ENCODE measurements at places on chromosomes 3 and 15.

DNA sequence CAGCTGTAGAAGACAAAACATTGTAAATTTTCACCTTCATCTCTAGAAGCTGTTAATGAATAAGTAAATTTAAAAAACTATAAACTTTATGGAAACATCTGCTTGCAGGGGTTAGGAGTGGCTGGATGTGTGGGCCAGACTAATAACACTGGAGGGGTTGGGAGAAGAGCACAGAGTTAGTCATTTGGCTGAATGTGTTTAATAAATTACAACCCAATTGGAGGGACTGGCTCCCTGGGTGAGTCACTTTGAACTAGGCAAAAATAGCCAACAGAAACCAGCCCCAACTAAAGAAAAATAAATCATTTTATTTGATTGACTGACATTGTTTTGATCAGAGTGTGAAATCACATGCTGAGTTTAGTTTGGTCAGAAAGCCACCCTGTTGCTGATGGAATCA is 21.8 kb downstream of the DGKG start:
- no peak for DNase-seq

- DNase-seq: no peak
Observed at GRCh38 chr3:120143676-120144075, 49.4 kb upstream of the GSK3B start.

DNA sequence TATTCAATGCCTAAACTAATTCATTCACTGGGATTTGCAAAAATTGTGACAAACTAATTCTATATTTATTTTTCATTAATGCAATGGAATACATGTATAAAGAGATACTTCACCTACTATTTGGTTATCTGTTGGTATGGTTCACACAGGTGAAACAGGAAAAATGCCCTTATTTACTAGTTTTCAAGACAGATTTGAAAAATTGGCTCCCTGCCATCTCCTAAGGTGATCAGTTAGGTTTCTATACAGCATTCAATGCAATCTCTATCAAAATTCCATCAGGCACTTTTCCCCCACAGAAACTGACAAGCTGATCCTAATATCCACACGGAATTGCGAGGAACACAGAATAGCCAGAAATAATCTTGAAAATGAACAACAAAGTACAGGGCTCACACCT is 101.1 kb downstream of the DLG1 start:
- DNase-seq: no peak

DNA sequence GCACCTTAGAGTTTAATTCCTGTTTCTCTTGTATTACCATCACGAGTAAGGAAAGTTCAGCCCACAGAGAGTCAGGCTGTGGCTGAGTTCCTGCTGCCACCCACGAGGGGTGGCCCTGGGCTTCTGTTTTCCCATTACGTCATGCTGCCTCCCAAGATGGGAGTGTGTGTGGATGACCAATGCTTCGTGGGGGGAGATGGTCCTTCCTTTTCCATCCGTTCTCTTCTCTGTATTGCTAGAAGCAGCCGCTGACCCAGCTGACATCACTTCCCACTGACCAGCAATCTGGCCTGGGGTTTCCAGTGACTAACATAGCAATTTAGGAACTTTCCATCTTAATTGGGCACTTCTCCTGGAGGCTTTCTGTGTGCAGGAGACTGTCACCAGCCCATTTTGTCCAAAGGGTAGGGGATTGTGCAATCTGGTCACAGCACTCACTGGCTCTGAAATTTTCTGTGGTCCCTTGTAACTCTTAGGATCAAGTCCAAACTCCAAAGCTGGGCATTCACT is 9.3 kb downstream of the IRAK2 start:
- no peak for DNase-seq

GRCh38 chr15:101477851-101478362 is 11.6 kb downstream of the PCSK6 start:
- no peak for DNase-seq

DNA sequence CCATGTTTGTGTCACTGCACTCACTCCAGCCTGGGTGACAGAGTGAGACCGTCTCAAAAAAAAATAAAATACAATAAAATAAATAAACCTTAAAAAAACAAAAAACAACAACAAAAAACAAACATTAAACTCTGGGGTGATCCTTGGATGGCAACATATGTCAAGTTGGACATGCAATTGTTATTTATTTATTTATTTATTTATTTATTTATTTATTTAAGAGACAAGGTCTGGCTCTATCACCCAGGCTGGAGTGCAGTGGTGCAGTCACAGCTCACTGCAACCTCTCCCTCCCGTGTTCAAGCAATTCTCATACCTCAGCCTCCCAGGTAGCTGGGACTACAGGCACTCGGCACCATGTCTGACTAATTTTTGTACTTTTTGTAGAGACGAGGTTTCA is 275.5 kb downstream of the VPS13C start:
- DNase-seq: no peak

- no peak for DNase-seq
Observed at GRCh38 chr3:188336178-188336577, 182.2 kb downstream of the LPP start.

DNA sequence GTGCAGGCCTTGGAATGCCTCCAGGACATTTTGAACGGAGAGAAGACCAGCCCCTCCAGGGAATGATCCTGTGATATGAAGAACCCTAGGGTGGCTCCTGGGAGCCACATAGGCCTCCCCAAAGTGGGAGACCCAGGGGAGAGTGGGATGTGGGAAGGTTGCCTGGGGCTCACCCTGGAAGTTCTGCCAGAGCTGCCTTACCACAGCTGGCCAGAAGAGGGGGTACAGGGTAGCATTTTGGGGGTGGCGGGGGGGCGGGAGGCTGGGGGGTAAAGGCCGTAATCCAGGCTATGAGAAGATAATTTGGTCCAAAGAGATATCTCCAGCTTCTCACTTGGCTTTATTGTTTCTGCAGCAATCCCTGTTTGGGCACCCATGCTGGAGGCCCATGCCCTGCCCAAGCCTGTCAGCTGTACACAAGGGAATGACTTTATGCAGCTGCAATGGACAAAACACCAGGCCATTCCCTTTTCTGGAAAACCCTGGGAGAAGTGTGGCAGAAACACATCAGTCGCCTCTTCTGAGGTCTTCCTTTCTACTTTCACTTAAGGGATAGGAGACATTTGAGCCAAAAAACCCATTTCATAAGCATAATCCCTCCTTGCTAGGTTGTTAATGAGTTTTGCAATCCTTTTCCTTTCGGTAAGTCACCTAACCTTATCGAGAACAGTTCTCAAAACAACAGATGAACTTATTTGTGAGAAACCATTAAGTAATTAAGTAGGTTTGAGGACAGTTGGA is 11.0 kb upstream of the MUSTN1 start:
- no peak for DNase-seq

DNA sequence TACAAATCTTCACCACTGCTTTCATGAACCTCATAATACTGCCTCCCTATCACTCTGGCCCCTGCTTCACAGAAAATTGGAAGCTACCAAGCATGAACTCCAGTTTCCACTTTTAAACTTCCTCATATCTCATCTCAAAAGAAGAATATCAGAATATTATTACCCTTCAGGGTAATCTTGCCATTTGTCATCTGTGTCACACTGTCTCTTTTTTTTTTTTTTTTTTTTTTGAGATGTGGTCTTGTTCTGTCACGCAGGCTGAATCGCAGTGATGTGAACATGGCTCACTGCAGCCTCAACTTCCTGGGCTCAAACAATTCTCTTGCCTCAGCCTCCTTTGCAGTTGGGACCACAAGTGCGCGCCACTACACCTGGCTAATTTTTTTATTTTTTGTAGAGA is 80.4 kb upstream of the TCF12 start:
- no peak for DNase-seq

GRCh38 chr15:81297603-81298575 is 26.1 kb downstream of the STARD5 start:
- no peak for DNase-seq

DNA sequence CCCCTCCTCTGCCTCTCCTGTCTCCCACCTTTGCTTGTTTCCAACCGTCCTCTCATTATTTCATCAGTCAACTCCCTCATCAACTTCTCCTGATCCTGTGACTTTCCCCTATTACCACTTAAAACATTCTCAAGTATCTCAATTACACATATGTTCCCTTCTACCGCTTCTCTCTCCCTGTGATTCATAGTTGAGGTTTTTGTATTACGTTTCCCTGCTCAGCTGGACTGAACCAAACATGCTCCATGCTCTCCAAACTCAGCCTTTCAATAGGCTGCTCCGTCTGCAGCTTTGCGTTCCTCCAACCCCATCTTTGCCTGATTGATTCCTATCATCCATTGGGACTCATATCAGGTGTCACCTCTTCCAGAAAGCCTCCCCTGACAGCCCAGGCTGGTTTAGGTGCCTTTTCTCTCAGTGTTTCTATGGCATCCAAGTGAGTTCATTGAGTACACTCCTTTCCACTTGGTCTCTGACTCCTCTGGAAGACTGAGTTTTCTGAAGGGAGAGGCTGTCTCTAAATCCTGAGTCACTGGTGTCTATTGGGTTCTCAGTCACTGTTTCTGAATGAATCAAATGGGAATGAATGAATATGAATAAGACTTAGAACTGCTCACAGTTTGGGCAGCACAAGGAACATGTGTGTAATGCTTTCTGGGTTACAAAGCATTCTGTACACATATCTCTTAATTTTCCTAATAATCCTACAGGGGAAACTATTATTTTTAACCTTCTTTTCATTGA is 56.4 kb downstream of the PLD1 start:
- no peak for DNase-seq

DNA sequence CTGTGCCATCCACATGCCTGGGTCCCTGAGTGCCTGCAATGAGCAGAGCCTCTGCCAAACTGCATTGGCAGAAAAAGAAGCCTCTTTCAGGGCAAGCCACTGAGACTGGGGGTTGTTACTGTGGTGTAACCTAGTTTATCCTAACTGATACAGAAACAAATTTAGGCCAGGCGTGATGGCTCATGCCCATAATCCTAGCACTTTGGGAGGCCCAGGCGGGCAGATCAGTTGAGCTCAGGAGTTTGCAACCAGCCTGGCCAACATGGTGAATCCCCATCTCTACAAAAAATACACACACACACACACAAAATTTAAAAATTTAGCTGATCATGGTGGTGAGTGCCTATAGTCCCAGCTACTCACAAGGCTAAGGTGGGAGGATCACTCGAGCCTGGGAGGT is 221.6 kb downstream of the TBC1D2B start:
- no peak for DNase-seq

- no peak for DNase-seq
Observed at GRCh38 chr3:51297333-51297732, 87.8 kb upstream of the MANF start.

- no peak for DNase-seq
Observed at GRCh38 chr3:147404800-147405230, 1.5 kb downstream of the ZIC4 start.

GRCh38 chr15:39392469-39393047 is 188.3 kb upstream of the THBS1 start:
- no peak for DNase-seq

GRCh38 chr3:126033765-126034164 is 50.2 kb downstream of the SLC41A3 start:
- no peak for DNase-seq

DNA sequence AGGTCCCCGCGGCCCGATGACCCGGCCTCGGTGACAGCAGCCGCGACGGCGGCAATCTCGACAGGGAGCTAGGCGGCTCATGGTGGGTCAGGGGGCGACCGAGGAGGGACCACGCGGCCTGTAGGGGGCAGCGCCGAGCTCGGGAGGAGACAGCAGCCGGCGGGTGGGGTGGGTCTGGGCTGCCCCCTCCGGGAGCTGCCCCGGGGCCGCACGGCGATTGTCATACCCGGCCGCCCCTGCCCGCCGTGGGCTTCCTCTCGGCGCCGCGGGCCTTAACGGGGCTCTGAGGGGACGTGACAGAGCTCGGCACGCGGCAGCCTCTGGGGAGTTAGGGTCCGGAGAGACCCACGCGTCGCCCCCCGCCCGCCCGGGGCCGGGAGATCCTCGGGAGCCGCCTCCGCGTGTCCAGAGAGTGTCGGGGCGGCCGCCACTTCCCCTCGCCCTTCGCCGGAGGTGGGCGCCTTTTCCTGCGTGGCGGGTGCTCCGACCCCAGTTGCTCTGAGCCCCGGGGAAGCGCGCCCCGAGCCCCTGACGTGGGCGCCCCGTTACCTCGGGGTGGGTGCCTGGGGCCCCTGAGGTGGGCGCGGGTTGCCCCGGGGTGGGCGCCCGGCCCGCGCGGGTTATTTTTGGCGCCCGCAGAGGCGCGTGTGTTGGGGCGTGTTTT is 539 bp upstream of the PLCL2 start:
- DNase-seq: peak; percentile 54

GRCh38 chr3:179671747-179672242 is 19.0 kb downstream of the USP13 start:
- no peak for DNase-seq

- no peak for DNase-seq
Observed at GRCh38 chr3:2772803-2773202, 337.4 kb downstream of the IL5RA start.

DNA sequence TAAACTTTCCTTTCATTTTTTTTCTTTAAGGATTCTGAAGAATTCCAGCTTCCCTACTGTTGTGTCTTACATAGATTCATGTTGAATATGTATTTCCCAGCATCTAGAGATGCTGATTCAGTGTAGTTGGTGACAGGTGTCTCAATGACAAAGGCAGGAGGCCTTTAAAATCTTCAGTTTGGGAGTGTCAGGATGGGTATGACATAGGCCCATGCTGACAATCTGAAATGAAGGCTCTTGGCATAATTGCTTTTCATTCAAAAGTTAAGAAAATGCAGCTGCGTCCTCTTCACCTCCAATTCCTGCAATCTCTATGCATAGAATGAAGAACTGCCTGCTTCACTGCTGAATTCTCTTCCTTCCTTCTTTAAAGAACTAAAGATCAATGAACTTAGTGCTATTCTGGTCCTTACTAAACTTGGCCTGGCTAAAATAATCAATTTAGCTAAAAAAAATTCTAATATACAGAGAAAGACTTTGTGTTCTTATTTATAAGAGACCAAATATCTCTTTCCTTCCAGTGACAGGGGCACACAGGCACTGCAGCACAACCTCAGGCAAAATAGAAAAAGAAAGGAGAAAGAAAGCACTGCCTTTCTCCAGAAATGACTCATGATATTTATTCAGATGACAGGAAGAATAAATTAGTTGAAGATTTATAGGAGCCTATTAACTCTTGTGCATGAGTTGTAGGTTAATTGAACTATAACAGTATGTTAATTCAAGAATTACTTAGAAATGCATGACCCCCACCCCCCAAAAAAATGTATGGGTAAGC is 152.6 kb upstream of the GBE1 start:
- no peak for DNase-seq
